ENCODE measurements at places on chromosomes 2 and 18. TPM values are rescaled to one million over a fixed set of nuclear protein-coding genes. Genes with fewer than 3 reads are reported as not detected.

DNA sequence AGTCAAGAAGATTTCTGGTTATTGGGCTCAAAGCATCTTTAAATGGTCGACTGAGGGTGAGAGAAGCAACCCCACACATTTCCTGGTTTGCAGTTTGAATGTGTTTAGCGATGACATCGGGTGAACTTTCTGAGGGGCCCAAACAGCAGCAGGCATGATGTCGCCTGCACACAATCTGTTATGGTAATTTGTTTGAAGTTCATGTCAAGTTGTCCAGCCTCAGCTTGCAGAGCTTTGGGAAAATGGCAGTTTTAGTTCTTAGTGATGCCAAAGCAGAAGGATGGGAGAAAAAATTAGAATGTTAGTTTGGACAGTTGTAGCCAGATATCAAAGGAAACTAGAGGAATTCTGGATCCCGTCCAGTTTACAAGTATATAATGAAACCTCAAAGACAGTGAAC, 284.6 kb downstream of the MBD5 start:
- H3K27ac ChIP-seq, result no peak overlapping the region
- no peaks in the 10 kb centered on the region for H3K4me1 ChIP-seq
- DNase-seq, result no peak
- H3K27me3 ChIP-seq, result no peaks in the 10 kb centered on the region

DNA sequence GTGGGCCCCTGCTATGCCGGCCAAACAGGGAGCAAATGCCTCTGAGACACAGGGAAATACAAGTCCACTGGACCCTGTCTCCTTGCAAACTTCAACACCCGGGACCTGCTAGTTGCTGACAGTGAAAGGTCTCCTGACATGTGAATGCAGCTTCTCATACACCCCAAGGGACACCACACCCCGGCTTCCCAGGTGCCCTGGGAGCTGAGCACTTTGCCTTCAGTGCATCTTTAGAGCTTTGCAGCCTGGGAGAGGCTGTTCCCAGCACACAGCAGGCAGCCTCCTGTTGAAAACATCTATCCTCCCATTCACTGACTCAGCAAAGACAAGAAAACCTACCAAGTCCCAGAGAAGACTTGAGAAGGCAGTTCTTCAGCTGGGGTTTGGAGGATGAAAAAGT, 143.4 kb downstream of the COL6A3 start:
- H3K27me3 ChIP-seq, result peaks cover 21% of the 10 kb centered on the region
- H3K36me3 ChIP-seq, result no peaks in the 10 kb centered on the region
- no peak for DNase-seq
- H3K4me1 ChIP-seq, result no peaks in the 10 kb centered on the region

- no peak overlapping the region for H3K27ac ChIP-seq
- H3K36me3 ChIP-seq, result no peaks in the 10 kb centered on the region
- peaks cover 2% of the 10 kb centered on the region for H3K27me3 ChIP-seq
- H3K4me3 ChIP-seq, result peak overlapping the region; percentile 73
- peaks cover 25% of the 10 kb centered on the region for H3K4me1 ChIP-seq
These were observed 1.0 kb upstream of the CHST10 start for GRCh38 chr2:100418406-100418962.

DNA sequence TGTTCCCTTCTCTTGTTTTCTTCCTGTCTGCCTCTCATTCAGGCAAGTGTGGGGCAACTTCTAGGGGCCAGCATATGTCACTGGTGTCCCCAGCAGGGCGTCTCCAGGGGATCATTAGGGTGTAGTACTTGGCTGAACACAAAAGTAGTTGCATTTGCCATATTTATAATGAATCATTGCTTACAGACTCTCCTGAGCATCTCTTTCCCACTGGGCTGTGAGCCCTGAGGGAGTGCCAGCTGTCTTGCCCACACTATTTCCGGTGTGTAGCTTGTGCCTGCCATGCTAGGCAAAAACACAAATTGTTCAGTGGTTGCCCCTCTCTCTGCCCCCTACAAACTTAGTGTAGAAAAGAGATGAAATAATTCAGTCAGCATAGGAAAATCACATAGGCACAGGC, 40.8 kb upstream of the SCLY start:
- DNase-seq, result no peak
- H3K27ac ChIP-seq, result no peak overlapping the region
- no peak overlapping the region for H3K4me3 ChIP-seq
- peaks cover 6% of the 10 kb centered on the region for H3K4me1 ChIP-seq
- H3K36me3 ChIP-seq, result peaks cover 2% of the 10 kb centered on the region

GRCh38 chr2:48433682-48434081, 96.3 kb upstream of the STON1 start:
- H3K36me3 ChIP-seq, result peaks cover 2% of the 10 kb centered on the region
- no peak overlapping the region for H3K27ac ChIP-seq
- DNase-seq, result no peak
- peaks cover 13% of the 10 kb centered on the region for H3K4me1 ChIP-seq

The ANKRD23 gene
- 10.4 TPM for total RNA-seq

The TDRD15 gene
- not detected for total RNA-seq

The ARHGAP15 gene
- total RNA-seq, result 101 TPM
